ENCODE measurements at places on chromosomes 13 and 19. TPM values are rescaled to one million over a fixed set of nuclear protein-coding genes. Genes with fewer than 3 reads are reported as not detected.

DNA sequence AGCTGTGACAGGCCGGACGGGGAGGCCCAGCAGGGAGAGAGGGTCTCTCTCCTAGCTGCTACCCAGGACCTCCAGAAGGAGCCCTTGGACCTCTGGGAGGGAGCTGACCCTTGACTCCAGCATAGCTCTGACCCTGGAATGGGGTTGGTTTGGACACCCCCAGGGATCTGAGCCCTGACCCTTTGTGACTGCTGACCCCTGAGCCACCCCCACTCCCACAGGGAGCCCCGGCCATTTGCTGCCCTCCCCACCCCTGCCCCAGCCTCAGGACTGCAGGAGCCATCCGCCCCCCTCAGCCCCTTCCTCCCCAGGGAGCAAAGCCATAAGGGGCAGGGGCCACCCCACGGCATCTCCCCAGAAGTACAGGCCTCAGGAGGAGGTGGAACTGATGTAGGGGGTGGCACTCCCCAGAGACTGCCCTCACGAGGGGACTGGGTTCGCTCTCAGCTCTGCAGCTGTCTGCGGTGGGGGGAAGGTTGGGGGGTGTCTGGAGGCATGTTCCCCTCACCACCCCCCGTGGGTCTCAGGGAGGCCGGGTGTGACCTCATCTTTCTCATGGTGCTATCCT lies 7.0 kb downstream of the COX6B2 start:
- DNase-seq, result no peak

DNA sequence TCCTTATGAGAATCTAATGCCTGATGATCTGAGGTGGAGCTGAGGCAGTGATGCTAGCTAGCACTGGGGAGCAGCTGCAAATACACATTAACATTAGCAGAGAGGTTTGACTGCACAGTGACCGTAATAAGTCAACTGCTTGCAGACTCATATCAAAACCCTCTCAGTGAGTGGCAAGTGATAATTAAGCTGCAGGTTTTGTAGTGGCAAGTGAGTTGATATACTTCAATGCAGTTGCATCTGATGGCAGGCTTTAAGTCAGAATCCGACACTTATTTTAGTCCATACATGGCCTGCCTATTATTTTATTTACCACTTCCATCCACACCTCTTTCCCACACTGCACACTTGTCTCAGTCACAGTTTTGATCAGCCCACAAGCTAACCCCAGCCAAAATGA lies 209.2 kb upstream of the IRS2 start:
- DNase-seq, result no peak

DNA sequence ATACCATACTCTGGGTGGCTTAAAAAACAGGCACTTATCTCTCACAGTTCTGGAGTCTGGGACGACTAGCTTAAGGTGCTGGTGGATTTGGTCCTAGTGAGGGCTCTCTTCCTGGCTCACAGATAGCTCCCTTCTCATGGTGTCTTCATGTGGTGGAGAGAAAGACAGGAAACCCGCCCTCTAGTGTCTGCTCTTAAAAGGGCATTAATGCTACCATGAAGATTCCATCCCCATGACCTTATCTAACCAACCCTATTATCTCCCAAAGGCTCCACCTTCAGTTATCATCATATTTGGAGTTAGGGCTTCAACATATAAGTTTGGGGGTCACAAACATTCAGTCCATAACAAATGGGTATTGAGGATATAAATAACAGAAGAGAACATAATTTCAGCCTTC lies 139.4 kb downstream of the HS6ST3 start:
- peak; percentile 7 for DNase-seq

DNA sequence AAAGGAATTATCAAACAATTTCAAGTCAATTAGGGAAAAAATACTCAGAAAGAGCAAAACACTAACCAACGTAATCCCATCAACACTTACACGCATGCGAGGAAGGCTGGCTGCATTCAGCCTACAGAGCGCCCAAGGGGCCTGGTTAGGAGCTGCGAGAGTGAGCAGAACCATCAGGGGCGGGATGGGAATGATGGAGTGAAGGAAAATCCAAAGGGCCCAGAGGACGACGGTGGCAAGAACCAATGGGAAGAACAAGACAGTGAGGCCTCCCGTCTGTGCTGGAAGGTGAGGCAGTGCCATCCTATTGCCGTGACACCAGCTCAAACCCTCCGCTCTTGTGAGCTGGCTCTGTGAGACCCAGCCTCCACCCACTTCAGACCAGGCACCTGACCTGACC lies 253.0 kb downstream of the IRS2 start:
- no peak for DNase-seq

- DNase-seq, result no peak
Observed at GRCh38 chr19:15199661-15200552, 888 bp downstream of the NOTCH3 start.

DNA sequence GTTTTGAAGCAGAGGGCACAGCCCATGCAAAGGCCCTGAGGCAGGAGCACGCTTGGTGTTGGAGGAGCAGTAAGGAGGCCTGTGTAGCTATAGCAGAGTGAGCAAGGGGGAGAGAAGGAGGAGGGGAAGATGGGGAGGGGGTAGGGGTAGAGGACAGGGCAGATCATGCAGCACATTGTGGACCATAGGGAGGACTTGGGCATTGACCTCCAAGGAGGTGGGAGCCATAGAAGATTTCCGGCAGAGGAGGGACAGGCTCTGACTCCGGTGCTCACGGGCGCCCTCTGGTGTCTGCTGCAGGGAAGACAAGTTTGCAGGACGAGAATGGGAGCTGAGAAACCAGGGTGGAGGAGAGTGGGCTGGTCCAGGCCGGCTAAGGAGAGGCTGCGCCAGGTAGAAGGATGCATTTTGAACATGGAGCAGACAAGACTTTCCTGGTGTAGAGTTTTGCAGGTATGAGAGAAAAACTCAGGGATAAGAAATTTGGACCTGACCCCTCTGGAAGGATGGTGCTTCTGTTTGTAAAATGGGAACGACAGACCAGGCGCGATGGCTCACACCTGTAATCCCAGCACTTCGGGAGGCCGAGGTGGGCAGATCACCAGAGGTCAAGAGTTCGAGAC lies 13.7 kb upstream of the CREB3L3 start:
- DNase-seq, result peak; percentile 39

DNA sequence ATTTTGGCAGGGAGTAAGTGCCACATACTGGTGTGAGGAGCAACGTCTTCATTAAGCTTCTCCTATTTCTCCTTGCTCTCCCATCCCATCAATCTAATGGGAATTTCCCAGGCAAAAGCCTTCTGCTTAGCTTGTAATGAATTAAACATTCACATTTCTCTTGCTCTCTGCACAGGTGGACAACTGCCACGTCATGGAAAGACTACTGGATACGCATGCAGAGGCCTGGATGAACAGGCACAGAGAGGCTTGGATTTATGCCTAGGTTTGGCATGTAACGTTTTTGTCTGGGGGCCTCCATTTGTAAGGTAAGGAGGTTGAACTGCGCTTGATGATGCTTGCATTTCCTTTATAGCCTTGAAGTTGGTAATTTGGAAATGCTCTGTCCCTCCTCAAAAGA lies 374.8 kb downstream of the KLF12 start:
- DNase-seq, result no peak

- no peak for DNase-seq
Observed at GRCh38 chr13:49219647-49220035, 497 bp upstream of the MLNR start.

GRCh38 chr13:33375421-33375820 lies 89.9 kb upstream of the STARD13 start:
- DNase-seq, result no peak

- DNase-seq, result no peak
Observed at GRCh38 chr19:3370214-3370720, 3.9 kb downstream of the NFIC start.

- DNase-seq, result no peak
Observed at GRCh38 chr13:33006134-33006533, 10.1 kb upstream of the KL start.

The NOVA2 gene
- total RNA-seq, result not detected

The ATCAY gene
- not detected for total RNA-seq

The SPRY2 gene
- 14.1 TPM for total RNA-seq

The ANGPTL4 gene
- total RNA-seq, result 3.0 TPM

The C13orf46 gene
- not detected for total RNA-seq

The SHISA7 gene
- total RNA-seq, result not detected

The GNG7 gene
- 0.10 TPM for total RNA-seq

The MUC16 gene
- not detected for total RNA-seq

The SYNGR4 gene
- total RNA-seq, result not detected

The STARD13 gene
- total RNA-seq, result 12.6 TPM

The FXYD3 gene
- 312 TPM for total RNA-seq

Measured in foreskin keratinocyte (primary cell).